ENCODE measurements at places on chromosomes 16 and 17.

GRCh38 chr17:77370586-77370985 is 229.8 kb downstream of the SEC14L1 start:
- DNase-seq, result no peak

DNA sequence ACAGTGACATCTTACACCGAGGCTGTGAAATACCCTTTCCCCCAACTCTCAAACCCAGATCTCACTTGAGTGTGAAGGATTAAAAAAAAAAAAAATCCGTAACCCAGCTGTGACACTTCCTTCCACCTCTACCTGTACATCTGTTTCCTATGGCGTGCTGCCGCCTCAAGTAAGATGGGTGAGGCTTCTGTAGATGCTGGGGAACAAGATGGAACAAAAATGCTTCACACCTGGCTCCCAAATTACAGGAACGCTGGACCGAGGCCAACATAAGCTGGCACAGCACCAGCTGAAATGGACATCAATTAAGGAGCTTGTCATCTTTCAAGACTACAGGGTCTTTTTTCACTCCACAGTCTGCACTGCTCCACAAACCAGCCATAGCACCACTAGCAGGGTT is 95.9 kb downstream of the HIC1 start:
- no peak for DNase-seq

- DNase-seq, result peak; percentile 52
Measured at GRCh38 chr17:49003557-49004511, 6.6 kb downstream of the IGF2BP1 start.

GRCh38 chr17:76382803-76383545 is 1.4 kb upstream of the SPHK1 start:
- peak; percentile 82 for DNase-seq
